ENCODE measurements at places on chromosomes 12 and 14.

- DNase-seq, result no peak
Observed at GRCh38 chr14:68460541-68460940, 332.3 kb downstream of the ZFP36L1 start.

GRCh38 chr12:26056335-26056734, 68.5 kb downstream of the BHLHE41 start:
- DNase-seq, result no peak

DNA sequence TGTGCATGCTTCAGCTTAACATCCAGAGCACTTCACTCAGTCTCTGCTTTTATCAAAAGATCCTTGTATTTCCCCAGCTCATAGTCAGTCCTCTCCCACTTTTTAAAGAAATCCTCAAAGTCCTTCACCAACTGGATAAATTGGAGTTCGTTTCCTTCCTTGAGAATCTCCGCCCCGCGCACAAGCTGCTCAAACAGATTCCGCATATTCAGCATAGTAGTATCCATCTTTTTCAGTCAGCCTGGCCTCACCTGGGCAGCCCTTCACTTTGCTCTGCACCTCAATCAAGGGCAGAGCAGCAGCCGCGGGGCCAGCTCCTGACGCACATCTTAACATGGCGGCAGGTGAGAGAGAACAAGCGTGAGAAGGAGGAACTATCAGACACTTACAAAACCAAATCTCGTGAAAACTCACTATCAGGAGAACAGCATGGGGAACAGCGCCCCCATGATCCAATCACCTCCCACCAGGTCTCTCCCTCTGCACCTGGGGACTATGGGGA, 14.3 kb upstream of the DBX2 start:
- no peak for DNase-seq

GRCh38 chr14:78997811-78998210, 827.6 kb downstream of the NRXN3 start:
- DNase-seq, result no peak

- DNase-seq, result no peak
Observed at GRCh38 chr12:89138048-89138852, 214.1 kb downstream of the DUSP6 start.

DNA sequence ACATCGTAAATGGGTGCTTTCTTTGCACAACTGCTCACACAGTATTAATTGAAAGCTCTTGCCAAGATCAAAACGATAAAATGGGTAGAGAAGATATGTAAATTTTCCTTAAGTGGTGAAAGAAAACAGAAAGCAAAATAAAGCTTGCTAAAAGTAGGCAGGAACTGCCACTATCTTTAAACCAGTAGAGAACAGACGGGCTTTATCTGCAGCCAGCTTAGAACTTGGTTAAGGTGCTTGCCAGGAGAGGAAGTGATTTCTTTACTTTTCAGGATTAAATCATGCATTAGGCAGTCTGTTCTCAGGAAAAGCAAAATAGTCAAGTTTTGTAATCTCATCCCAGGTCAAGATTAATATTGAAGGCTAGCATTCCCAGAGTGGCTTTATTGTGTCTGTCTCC, 56.9 kb upstream of the CCDC175 start:
- DNase-seq, result no peak

DNA sequence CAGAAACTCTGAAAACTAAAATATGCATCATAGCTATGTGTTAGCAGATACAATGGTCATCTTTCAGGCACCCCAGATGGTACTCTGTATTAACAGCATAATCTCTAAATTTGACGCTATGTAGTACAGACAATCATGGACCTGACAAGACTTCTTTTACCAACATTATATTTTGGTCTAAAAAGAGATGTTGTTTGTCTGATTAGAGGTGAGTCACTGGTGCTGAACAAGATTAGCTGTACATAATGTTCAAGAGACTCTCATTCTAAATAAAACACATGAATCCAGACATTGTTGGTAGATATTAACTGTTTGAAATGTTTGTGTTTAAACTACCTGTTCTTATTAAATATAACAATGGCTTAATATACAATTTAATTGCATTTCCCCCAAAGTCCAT, 146.4 kb upstream of the LMNTD1 start:
- no peak for DNase-seq

DNA sequence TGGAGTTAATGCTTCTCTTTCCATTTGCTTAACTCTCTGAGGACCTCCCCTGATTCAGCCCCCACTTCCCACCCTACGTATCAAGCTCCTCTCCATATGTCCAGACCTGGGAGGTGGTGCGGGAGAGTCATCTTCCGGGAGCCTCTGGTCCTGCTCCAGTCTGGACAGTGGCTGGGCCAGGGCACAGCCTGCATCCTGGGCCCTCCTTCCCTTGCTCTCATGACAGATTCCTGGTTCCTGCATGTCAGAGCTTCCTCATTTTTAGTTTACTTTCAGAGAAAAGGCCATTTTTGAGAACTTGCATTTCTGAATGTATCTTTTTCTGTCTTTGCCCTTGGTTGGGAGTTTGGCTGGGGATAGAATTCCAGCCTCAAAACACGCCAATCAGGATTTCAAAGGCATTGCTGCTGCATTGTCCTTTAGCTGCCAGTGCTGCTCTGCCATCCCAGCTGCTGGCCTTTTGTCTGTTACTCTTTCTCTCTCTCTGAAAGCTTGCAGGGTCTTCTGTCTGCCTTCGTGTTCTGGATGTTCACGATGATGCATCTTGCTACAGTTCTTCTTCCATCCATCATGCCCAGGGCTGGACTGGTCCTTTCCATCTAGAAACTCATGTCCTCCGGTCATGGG, 54.7 kb downstream of the SLC6A12 start:
- DNase-seq, result no peak

DNA sequence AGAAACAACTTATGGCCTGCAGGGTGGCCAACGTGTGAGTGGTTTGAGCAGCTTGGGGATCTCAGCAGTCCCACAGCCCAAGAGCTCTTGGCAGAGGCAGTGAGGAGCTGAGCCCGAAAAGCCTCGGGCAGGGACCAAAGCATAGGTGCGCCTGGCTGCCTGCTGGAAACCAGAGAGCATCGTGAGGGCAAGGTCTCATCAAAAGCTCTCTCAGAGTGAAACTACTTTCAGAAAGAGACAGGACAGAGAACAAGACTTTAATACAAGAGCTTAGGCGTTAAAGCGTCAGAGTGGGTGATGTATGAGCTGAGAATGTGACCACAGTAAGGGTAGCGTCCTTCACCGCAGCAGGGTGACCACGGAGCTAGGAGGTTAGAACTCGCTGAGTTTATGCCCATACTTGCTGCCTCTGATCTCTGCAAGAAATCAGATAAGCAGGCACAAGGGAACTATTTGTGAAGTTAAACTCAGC, 30.8 kb downstream of the LGMN start:
- DNase-seq, result no peak

- DNase-seq, result no peak
Observed at GRCh38 chr14:30935445-30935844, 61.1 kb downstream of the COCH start.

DNA sequence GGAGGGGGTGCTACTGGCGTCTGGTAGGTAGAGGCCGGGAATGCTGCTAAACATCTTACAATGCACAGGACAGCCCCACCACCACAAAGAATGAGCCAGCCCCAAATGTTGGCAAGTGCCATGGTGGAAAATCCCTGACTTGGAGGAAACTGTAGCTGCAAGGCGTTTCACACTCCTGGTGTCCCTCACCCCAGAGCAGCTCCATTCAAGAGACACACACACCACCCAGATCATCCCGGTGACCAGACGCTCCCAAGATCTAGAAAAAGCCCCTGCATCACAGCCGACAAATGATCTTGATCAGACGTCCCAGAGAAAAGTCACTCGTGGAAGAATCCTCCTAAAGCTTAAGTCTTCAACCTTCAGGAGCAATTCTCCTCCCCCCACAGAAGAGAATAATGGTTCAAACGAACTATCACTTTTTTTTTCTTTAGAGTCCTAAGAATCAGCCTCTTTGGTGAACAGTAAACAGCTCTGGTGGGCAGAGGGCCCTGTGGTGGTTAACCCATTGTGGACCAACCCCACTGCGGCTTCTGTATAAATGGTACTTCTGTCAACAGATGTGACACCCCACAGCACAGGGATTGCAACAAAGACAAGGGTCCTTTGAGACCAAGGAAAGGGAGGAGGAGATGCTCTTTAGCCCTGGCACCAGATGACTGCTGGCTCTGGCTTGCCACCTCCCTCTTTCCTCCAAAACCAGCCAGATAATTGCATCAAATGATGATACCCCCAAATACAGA, 2.7 kb downstream of the GLTP start:
- DNase-seq, result no peak

- DNase-seq, result no peak
Observed at GRCh38 chr12:51901881-51902280, 5.4 kb upstream of the ACVRL1 start.

- no peak for DNase-seq
Observed at GRCh38 chr12:59055204-59055860, 135.0 kb upstream of the LRIG3 start.

DNA sequence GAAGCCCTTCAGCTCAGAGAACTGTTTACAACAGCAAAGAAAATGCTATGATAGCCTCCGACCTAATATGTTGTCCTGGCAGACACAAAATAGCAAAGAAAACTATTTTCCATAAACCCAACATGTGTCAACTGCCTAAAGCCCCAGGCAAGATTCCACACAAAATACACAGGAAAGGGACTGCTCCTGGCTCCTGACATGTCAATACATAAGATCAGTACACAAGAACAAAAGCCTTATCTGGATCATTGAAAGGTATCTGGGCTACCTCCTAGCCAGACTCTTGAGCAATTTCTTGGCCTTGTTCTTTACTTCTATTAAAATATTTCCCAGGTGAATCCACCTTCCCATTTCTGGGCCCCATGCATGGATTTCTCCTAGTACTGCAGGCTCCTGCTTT, 242.3 kb upstream of the GRIP1 start:
- DNase-seq, result no peak

GRCh38 chr12:20372326-20373096, 4.2 kb downstream of the PDE3A start:
- no peak for DNase-seq

GRCh38 chr12:24378548-24379407, 429.3 kb upstream of the SOX5 start:
- no peak for DNase-seq

DNA sequence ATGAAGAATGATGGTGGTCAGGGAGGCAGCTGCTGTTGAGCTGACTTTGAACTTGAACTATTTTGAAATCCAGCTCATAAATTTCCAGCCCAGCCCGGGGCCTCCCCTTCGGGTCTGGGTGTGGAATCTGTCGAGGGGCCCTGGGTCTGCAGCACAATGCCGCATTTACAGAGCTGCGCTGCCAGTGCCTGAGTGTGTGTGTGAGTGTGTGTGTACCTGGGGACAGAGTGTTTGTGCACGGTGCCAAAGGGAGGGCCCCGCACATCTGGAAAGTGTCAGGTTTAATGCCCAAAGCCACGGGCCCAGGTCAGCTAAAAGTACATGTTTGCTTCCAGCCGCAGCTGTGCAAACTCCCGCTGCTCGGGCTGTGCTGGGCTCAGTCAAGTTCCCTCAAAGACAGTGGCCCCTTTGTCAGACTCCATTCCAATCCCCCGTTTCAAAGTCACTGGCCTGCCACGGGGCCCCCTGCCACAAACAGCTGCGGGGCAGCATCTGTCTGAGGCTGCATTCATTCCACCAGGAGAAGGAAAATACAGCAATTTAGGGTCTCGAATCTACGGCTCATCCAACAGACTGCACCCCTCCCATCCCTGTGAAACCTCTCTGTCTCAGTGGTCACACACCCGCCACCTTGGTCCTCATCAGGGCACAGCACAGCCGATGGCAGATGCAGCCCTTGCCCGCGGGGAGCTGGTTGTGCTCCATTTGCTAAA, 16.3 kb upstream of the RFLNA start:
- DNase-seq, result no peak

DNA sequence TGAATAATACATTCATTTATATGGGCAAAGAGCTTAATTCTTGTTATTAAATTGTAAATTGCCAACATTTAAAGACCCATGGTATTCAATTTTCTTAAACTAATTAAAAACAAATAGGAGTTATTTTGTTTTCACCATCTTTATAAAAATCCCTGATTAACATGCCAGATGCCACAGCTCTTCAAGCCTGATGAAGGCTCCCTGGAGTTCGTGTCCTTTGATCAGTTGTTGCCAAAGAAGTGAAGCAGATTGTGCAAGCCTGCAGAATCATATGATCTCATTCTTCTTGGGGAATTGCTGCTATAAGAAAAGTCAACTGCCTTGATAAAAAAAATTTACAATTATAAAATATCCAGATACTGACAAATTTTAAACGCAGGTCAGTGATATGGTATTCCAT, 288.3 kb upstream of the PPFIA2 start:
- no peak for DNase-seq

- no peak for DNase-seq
Observed at GRCh38 chr12:108507971-108508642, 7.0 kb upstream of the FICD start.

- no peak for DNase-seq
Observed at GRCh38 chr12:67748743-67749040, 100.1 kb downstream of the DYRK2 start.

GRCh38 chr12:76445462-76445861, 97.2 kb upstream of the BBS10 start:
- DNase-seq, result no peak

- no peak for DNase-seq
Observed at GRCh38 chr14:75884198-75884611, 97.6 kb downstream of the TGFB3 start.

DNA sequence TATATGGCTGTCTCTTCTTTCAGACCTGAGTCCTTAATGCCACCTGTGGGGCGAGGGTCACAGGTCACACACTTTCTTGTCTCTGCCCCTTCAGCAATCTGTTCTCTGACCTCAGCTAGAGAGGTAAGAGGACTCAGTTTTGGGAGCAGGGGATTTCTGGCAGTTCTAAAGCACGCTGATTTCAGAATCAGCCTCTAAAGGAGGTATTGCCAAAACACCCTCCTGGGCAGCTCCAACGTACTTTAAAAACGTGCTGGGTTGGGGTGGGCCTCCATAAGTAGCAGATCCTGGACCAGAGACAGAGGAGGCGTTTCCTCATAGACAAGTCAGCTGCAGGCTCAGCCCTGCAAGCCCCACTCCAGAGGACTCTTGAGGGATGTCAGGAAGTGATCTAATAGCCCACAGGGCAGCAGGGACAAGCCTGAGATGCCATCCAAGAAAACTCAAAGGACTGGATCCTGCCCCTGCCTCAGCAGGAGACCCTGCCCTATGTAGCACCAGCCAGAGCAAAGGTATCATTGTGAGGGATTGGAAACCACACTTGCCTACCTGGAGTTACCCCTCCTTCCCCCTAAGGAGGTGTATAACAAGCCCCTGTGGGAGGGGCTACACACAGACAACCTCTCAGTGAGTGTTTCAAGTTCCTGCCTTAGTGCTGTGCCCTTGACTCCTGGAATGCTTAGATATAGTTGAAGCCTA, 8.5 kb downstream of the CTDSP2 start:
- no peak for DNase-seq

GRCh38 chr12:106223485-106224354, 24.1 kb downstream of the CKAP4 start:
- no peak for DNase-seq

DNA sequence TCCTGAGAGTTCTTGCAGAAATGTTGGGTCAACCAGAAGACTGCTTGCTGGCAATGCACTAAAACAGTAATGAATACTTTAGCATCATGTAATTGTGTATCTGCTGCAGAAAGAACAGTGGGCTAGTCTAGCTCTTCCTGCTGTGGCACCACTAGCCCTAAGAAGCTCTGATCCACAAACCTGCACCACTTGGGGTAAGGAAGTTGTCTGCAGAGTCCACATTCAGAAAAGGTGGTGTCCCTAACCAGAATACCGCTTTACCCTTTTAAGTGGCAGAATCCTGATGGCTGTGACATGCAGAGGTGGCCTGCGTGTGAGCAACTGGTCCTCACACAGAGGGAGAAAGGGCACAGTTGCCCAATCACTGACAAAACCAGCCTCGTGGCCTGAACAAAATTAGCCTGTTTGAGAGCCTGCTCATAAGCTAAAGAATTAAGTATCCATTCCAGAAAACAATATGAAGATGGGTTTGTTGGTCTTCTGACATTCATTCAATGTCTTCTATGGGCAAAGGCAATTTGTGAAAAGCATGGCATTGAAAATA, 165.8 kb downstream of the PPM1H start:
- DNase-seq, result no peak
